Stimulated activated CD8-positive, alpha-beta memory T cell treated with anti-CD3 and anti-CD28 coated beads, Interleukin-4, amount 100 ng/mL, for 1 hour (primary cell): ENCODE measurements at places on chromosomes 7 and 10.
A peak's percentile ranks its signal among the peaks of the same experiment; 100 is the strongest.

GRCh38 chr7:33706771-33707200 lies 198.6 kb upstream of the BMPER start:
- no peak for DNase-seq

DNA sequence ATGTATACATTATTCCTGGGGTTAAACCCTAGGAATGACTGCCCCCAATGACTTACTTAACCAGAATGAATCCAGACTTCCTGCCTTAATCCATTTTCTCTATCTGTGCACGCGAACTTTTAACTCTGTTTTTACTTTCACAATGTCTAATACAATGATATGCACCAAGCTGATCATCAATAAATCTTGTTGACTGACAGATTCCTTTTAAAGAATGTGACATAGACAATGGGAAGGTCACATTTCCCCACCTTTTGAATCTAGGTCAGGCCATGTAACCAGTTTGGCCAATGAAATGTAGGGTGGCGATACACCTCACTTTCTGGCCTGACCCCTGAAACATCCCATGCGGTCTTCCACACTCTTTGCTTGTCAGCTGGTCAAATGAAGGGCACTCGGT lies 23.2 kb upstream of the ELAPOR2 start:
- no peak for DNase-seq

DNA sequence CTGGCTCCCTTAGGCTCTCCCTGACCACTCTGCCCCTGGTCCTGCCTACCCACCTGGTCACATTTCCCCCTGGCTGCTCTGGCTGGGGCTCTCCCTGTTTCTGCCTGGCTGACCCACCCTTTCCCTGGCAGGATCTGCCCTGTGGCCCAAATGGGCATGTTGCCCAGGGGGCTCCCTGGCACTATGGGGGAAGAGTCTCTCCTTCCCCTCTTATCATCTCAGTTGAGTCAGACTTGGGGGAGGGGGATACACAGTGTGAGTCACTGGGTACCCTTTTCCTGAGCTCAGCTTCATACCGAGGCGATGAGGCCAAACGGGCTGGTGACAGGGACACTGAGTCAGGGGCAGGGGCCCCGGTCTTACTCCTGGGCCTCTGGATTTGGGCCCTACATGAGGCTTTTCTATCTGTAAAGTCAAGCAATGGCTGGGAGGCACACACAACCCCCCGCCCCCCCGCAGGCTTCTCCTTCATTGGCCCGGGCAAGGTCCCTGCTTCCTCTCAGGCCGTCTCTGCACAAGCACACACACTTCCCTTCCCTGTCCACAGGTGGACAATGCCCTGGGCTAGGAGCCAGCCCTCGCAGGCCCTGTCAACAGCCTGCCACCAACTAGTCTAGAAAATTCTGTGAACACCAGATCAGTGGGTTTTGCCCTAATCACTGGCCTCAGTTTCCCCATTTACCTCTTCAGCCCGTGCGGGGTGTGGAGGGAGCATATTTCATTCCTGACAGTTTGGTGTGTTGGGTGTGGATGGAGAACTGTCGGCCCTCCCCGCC lies 627 bp upstream of the FLNC start:
- no peak for DNase-seq

DNA sequence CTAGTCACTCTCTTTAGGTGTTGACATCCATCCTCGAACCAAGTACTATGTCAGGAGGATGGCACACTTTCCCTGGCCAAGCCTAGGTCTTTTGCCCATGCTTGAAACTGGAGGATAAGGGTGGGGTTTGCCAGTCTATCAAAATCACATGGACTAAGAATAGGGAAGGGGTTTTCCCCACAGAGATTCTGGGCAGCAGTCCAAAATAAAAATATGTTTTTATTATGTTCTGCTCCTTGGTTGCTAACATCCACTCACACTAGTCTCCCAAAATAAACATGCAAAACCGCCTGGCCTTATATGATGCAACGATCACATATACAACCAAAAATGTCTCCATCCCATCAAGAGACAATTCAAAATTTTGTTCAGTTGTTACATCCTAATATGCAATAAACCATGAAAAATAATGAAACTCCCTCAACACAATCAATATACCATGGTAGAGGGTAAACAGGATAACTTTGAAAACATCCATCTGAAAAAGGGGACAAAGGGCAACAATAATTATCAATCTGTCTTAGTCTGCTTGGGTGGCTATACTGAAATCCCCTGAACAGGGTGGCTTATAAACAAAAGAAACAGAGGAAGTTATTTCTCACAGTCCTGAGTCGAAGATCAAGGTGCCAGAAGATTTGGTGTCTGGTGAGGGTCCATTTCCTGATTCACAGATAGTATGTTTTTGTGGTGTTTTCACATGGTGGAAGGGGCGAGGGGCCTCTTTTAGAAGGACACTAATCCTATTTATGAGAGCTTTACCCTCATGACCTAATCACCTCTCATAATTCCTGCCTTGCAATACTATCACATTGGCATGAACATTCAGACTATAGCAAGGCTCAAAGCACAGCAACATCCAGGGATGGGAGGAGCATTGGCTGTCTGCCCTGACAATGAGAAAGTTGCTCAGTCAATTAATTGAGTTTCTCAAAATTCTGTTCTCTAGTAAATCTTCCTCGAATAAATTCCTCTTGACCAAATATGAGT lies 159.3 kb downstream of the ETV1 start:
- DNase-seq: no peak

- DNase-seq: no peak
These were observed 42.9 kb downstream of the HK1 start for GRCh38 chr10:69321039-69321715.

GRCh38 chr7:91843831-91844230 lies 36.7 kb downstream of the MTERF1 start:
- DNase-seq: no peak

GRCh38 chr7:25852211-25852938 lies 299.6 kb upstream of the NFE2L3 start:
- DNase-seq: no peak

- DNase-seq: no peak
These were observed 346.6 kb upstream of the KLF6 start for GRCh38 chr10:4131407-4132215.

DNA sequence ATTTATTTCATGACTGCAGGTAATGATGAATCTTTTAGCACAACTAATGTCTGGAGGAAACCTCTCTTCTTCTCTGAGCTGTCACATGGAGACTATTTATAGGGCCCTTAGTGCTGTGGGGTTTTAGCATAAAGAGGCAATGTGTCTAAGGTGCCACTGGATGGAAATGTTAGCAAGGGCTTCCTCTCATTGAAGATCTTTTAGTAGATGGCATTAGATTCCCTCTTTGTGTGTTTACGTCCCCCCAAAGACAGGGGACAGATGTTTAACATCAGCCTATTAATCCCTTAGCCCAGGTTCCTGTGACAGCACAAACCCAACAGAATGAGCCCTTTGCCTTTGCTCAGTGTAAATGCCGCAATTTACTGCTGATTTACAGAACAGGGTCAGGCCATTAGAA lies 208.6 kb downstream of the SKAP2 start:
- no peak for DNase-seq

DNA sequence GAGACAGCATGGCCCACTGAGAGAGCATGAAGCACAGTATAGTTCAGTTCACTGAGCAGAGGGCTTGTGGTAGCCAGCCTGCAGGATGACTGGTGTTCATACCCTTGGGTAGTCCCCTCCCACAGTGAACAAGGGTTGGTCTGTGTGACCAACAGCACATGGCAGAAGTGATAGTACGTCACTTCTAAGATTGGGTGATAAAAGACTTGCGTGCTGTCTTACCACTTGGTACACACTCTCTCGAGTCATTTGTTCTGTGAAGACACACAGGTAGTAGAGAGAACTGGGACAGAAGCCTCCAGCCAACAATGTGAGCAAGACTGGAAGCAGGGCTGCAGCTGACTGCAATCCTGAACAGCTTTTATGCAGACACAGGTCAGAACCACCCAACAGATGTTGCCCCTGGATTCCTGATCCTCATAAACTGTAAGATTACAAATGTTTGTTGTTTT lies 14.6 kb downstream of the EPC1 start:
- peak; percentile 46 for DNase-seq

DNA sequence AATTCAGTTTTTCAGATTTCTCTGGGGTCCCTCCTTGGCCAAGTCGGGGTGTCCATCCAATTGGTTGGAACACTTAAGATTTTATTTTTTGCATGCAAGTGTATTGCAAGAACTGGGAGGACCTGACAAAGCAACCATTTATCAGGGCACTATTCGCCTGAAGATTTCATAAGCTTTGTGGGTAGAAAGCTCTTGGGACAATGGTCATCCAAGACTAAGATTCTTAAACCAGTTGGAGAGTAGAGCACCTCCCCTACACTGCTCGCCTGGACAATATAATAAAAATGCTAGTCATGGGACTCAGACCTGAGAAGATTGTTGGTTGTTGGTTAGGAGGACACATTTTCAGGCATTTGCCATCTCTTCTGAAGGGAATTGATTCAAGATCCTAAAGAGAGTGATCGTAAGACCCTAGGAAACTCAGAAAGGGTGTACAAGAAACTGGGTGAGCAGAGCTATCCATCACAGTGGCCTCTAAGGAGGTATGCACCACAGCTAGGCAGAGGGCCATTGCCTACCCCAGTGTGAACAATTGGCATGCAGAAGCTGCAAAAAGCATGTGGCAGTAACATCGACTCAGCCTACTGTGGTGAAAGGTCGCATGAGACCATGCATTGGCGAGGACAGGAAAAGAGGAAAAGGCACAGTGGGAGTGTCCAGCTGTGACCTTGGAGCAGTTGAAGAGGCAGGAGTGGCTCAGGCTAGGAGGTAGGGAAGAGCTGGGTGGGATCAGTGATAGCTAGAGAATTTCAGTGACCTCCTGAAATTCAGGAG lies 1235.3 kb upstream of the AUTS2 start:
- DNase-seq: no peak

- no peak for DNase-seq
These were observed 18.4 kb downstream of the CTBP2 start for GRCh38 chr10:125141860-125142484.

DNA sequence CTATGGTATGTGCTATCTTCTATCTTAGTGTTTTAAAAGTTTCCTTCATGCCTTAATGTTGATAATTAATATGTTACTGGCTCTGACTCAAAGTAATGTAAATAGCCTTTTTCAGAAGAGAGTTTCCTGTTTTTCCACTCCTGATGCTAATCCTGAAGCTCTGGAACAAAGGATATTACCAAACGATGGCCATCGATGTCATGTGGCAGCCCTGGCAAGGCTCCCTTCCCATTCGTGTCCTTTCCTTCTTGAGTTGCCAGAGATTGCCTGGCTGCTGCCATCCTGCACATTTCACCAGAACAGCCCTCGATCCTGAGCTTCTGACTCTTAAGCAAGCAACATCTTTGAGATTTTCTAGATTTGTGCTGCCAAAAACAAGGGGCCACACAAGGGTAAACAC lies 46.0 kb downstream of the RNF133 start:
- DNase-seq: no peak

- DNase-seq: no peak
These were observed 137.8 kb downstream of the MAPK8 start for GRCh38 chr10:48444266-48444665.

GRCh38 chr7:876972-877311 lies 588 bp downstream of the GET4 start:
- no peak for DNase-seq

DNA sequence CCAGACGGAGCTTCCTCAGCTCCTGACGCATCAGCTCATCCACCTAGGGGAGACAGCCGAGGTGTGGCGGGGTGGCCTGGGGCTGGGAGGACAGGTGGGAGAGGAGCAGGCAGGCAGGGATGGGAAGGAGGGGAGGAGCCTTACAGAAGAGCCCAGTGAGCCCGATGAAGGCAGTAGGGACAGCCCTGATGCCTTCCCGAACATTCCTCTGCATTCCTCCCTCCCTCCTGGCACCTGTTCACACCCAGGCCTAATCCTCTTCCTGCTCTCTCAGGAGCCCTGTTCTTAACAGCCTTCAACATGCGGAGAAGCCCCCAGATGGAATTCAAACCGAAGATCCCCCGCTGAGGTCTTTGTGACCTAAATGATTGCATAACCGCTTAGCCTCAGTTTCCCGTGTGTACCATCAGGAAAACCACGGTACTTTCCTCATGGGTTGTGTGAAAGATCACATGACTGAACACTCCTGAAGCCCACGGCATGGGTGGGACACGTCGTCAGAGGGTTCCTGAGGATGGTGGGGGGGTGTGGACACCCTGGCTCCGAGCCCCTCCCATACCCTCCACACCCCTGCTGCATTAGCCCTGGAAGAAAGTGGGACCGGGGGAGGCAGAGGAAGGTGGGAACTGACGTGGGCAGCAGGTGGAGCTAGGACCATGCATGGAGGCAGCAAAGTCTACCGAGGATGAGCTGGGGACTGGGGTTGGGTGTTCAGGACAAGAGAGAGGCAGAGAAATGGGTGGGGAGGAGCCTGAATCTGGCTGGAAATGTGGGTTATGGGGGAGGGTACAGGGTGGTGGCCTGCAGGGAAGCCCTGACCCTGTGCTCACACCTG lies 8.8 kb upstream of the ASB10 start:
- no peak for DNase-seq

DNA sequence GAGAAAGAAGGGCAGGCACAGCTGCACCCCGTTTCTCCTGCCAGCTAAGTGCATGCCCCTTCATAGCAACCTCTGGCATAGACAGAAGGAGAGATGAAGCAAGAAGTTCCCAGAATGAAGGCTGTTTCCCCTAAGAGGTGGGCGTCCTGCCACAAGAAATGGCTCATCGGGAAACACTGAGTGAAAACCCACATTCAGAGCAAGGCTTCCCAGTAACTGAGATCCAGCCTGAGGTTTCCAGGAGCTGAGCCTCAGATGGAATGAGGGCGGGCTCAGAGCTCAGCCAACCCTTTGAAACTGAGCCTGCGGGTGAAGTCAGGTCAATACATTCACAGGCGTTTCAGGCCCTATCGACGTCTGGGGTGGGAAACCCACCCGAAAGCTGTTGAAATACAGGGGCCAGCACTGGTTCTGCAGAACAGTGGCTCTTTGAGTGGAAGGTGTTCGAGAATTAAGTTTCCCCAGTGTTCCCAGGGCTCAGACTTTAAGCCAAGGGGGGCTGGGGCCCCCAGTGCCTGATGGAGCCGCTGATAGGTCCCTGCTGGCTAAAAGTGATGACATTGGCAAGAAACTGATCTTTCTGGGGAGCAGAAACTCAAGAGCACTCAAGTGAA lies 510.2 kb downstream of the RPS24 start:
- no peak for DNase-seq

DNA sequence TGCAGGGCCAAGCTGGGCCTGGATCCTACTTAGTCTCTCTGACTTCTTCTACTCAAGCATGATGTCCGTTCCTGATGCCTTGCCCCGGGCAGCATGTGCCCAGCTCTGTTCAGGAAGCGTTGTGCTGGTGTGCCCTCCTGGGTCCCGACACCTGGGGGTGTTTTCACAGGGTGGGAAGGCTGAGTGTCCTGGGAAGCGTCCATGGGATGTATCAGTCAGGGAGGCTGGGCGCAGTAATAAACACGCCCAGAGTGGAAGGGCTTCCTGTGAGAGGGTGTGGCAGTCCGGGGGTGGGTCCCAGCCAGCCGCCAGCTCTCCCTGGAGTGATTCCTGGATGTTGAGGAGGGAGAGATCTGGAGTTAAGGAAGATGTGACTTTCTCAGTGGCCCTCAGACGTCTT lies 29.0 kb downstream of the FOXK1 start:
- DNase-seq: no peak

DNA sequence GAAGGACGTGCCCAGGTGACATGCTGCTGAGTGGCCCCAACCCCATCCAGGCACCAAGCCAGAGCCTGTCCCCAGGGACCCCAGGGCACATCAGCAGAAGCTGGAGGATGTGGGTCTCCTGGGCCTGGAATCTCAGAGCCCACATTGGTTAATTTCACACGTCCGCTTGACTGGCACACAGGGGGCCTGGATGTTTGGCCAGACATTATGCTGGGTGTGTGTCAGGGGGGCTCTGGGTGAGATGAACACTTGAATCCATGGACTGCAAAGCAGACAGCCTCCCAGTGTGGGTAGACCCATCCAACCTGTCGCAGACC lies 79.1 kb upstream of the RET start:
- no peak for DNase-seq
